Aortic smooth muscle cell (primary cell): ENCODE measurements at places on chromosomes 2 and 18. TPM values are rescaled to one million over a fixed set of nuclear protein-coding genes. Genes with fewer than 3 reads are reported as not detected.

PLCD4 gene
- 2.1 and 4.0 TPM in 2 replicates for total RNA-seq

SRD5A2 gene
- not detected in 2 replicates for total RNA-seq

B3GNT7 gene
- 0.25 and 0.26 TPM in 2 replicates for total RNA-seq

RGPD3 gene
- total RNA-seq = 0.12 and 0.13 TPM in 2 replicates

MOCOS gene
- 1.4 and 2.9 TPM in 2 replicates for total RNA-seq

REG1B gene
- total RNA-seq = not detected in 2 replicates

CERS6 gene
- total RNA-seq = 6.7 and 7.4 TPM in 2 replicates

KANSL1L gene
- total RNA-seq = 18.0 and 21.4 TPM in 2 replicates

CD226 gene
- total RNA-seq = 0.53 and 0.56 TPM in 2 replicates

TACR1 gene
- total RNA-seq = not detected in 2 replicates

CDH20 gene
- not detected in 2 replicates for total RNA-seq

TXNDC2 gene
- 0.06 TPM in 1 of 2 replicates, not detected in the other for total RNA-seq

ITGB6 gene
- total RNA-seq = under 0.01 and 0.06 TPM in 2 replicates

PLGLB1 gene
- 0.26 TPM in 1 of 2 replicates, not detected in the other for total RNA-seq

SIX3 gene
- not detected in 2 replicates for total RNA-seq

NAT8 gene
- not detected in 2 replicates for total RNA-seq

CPS1 gene
- 13.6 and 19.1 TPM in 2 replicates for total RNA-seq

COL3A1 gene
- 1,561 and 1,930 TPM in 2 replicates for total RNA-seq

AGXT gene
- not detected in 2 replicates for total RNA-seq

CCL20 gene
- total RNA-seq = not detected in 2 replicates

HTR2B gene
- 118 and 269 TPM in 2 replicates for total RNA-seq

OTOS gene
- total RNA-seq = not detected in 2 replicates

B4GALT6 gene
- 0.92 and 2.0 TPM in 2 replicates for total RNA-seq

CXCR1 gene
- total RNA-seq = not detected in 2 replicates

FBXO11 gene
- 47.6 and 63.3 TPM in 2 replicates for total RNA-seq

SIX2 gene
- 0.75 and 9.8 TPM in 2 replicates for total RNA-seq

VAMP8 gene
- total RNA-seq = 0.87 and 1.7 TPM in 2 replicates

SPP2 gene
- total RNA-seq = not detected in 2 replicates

STARD6 gene
- total RNA-seq = 0.44 and 0.53 TPM in 2 replicates

ANKRD30BL gene
- not detected in 2 replicates for total RNA-seq

CGREF1 gene
- total RNA-seq = 7.0 and 12.2 TPM in 2 replicates

ABCB6 gene
- 21.6 and 28.3 TPM in 2 replicates for total RNA-seq
